H1 (cell line): ENCODE measurements at places on chromosomes 5 and 9. TPM values are rescaled to one million over a fixed set of nuclear protein-coding genes. Genes with fewer than 3 reads are reported as not detected.

- no peaks in the 10 kb centered on the region for H3K36me3 ChIP-seq
- no peak overlapping the region for H3K4me3 ChIP-seq
- no peak for DNase-seq
Measured at GRCh38 chr5:115571441-115571878, 26.9 kb upstream of the FEM1C start.

GRCh38 chr5:59598547-59598874 lies 295.0 kb downstream of the PDE4D start:
- no peaks in the 10 kb centered on the region for H3K36me3 ChIP-seq
- H3K4me3 ChIP-seq: no peak overlapping the region
- no peak overlapping the region for H3K27ac ChIP-seq
- no peaks in the 10 kb centered on the region for H3K27me3 ChIP-seq
- no peaks in the 10 kb centered on the region for H3K4me1 ChIP-seq

The ARHGEF28 gene
- total RNA-seq: 0.77 and 1.0 TPM in 2 replicates

The SCGB3A2 gene
- 63.6 and 74.3 TPM in 2 replicates for total RNA-seq
